DMS53 (cell line): ENCODE measurements at places on chromosomes 7 and 10.

GRCh38 chr10:29089091-29089490 lies 199.8 kb upstream of the LYZL1 start:
- no peak for DNase-seq

GRCh38 chr7:73721377-73721817 lies 1.9 kb upstream of the STX1A start:
- DNase-seq = no peak

DNA sequence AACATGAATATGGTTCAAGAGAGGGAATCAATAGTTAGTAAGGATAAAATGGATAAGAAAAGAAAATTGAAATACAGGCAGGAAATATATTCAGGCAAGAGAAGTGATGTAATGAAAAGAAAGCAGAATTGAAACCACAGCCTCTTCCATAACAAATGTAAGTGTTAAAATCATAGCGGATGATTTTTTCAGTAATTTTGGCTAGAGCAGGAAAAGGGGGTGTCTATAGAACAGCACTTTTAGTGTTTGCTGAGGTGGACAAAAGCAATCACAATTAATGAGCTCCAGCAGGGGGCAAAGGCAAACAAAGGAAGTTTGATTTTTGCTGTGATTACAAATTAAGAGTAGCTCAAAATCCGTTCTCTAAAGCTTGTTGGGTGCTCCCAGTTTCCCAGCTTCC lies 79.0 kb downstream of the TRIL start:
- no peak for DNase-seq

GRCh38 chr10:14571866-14572507 lies 202.7 kb downstream of the FAM107B start:
- peak; percentile 94 for DNase-seq

GRCh38 chr7:1055956-1056784 lies 11.8 kb downstream of the GPR146 start:
- no peak for DNase-seq

DNA sequence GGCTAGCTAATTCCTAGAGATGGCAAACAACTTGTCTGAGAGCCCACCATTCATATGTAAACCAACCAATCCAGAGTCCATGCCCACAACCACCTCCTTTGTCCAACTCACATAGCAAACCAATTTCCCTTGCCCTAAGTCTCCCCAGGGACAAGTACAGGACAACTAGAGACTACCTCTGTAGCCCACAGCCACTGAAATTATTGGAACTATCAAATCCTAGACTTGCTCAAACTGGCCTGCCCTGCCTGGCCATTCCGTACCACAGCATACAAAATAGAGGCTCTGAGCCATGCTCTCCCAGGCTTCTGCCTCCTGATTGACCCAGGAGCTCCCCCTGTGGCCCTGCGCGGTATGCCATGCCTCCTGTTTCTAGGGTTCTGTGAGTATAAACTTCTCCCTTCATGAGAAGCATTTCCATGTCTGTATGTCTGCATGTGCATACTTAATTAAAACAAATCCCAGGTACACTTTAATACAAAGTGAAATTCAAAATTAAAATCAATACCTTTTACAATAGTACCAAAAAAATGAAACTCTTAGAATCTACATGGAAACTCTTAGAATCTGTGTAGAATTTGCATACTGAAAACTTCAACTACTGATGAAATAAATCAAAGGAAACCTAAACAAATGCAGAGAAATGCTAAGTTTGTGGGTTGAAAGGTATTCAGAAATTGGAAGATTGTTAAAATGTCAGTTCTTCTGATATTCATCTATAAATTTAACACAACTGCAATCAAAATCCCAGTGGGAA lies 4.0 kb upstream of the HECW1 start:
- peak; percentile 86 for DNase-seq

- DNase-seq = no peak
Observed at GRCh38 chr7:143429770-143430698, 13.2 kb upstream of the TAS2R60 start.

GRCh38 chr7:102291056-102291915 lies 4.6 kb downstream of the SH2B2 start:
- DNase-seq = no peak

DNA sequence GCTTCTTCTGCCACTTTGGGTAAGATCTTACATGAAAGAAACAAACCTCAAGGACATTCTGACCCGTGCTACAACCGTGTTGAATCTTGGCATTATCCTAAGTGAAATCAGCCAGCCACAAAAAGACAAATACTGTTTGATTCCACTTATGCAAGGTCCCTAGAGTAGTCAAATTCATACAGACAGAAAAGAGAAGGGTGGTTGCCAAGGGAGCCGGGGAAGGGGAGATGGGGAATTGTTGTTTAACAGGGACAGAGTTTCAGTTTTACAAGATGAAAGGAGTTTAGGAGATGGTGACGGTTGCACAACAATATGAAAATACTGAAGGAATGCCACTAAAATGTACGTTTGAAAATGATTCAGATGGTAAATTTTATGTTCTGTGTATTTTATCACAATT lies 12.2 kb upstream of the CLEC2L start:
- no peak for DNase-seq

DNA sequence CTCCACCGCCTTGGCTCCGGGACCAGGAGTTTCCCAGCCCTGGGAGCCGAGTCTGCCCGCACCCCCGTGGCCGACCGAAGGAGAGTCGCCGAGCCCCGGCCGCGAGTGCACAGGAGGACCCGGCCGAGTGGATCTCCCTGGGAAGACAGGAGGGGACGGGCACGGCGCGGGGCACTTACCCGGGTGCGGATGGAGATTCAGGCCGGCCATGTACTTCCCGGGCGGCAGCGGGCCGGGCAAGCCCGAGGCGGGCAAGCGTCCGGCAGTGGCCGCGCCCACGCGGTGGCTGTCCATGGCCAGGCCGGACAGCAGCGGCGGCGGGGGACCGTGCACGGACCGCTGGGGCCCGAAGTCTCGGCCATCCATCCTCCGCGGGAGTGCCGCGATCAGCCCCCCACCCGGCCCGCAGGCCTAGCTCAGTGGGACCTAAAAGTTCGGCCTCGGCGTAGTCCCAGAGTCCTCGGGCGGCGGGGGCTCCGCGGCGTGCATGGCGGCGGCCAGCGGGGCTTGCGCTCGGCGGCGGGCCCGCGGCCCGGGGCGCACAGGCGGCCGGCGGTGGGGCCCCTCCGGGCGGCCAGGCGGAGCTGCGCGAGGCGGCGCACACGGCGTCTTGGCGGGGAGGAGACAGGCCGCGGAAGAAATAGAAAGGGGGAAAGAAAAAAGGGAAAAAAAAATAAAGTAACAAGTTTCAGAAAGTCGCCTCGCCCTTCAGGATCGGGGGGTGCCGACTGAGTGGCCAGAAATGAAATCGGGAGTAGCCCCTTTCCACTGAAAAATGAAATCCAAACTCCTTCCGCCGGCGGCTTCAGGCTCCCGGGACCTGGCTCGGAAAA lies 2.5 kb downstream of the TNRC18 start:
- peak; percentile 74 for DNase-seq

- DNase-seq = no peak
Observed at GRCh38 chr7:25636871-25637283, 408.6 kb upstream of the NPVF start.
